NCI-H1105 (cell line): ENCODE measurements at places on chromosomes 13 and 19.

DNA sequence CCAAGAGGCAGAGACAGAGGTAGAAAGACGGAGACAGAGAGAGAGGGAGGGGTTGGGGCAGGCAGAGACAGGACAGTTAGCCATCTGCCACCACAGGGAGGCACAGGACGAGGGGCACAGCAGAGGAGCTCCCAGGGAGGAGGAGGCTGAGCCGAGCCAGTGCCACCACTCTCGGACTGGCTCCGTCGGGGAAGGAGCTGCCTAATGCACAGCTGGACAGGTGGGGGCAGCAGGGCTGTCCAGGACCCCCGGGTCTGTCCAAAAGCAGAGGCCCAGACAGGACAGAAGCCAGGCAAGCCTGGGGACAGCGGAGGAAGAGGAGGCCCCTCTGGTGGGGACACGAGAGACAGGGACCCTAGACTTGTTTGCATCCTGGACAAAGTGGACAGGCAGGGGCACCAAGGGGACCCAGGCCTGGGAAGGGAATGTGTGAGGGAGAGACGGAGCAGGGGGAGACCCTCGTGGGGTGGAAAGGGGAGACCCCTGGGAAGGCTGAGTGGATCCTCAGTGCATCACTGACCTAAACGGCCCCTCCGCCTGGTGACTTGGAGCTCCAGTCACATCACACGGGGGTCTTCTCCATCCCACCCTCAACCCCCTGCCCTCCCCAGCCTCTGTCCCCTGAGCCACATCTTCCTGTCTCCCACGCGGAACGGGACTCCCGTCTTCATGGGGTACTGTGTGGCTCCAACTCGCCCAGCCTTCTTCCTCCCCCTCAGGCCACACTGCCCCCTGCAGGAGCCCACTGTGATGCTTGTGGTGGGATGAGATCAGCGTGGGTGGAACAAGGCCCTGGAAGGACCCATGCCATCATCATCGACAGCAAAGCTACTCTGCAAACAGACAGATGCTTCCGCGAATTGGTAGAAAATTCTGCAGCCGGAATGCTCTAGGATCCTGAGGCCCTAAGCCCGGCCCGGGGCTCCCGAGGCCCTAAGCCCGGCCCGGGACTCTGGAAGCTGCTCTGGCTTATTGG lies 915 bp downstream of the F10 start:
- no peak for DNase-seq

DNA sequence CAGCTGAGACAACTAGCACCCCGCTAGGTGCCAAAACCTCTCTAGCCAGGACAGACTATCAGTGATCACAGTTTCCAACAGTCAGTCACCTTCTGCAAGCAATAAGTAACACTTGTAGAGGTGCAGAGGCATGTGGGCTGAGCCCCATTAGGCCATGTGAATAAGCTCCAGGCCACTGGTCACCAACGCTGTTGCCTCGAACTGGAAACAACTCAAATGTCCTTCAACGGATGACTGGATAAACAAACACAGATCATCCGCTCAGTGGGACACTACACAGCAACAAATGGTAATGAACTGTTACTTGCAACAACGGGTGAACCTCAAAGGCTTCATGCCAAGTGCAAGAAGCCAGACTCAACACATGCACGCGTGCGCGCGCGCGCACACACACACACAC lies 27.5 kb upstream of the TMEM160 start:
- DNase-seq: no peak

DNA sequence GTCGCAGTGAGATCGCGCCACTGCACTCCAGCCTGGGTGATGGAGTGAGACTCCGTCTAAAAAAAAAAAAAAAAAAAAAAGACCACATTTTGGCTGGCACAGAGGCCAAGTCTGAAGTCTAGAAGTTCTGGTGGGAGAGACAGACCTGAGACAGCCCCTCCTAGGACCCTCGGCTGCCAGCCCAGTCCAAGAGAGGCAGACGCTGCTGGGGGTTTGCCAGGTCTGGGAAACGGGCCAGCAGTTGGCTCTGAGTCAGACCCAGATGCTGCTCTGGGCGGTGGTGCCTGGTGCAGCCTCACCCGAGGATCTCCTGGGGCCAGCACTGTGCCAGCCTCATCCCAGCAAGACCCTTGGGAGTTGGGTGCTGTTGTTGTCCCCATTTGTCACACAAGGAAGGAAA lies 5.8 kb downstream of the FCHO1 start:
- DNase-seq: peak; percentile 79

- peak; percentile 59 for DNase-seq
Observed at GRCh38 chr13:103883164-103883563, 816.9 kb upstream of the SLC10A2 start.

GRCh38 chr13:91965511-91965910 lies 567.1 kb downstream of the GPC5 start:
- DNase-seq: no peak

- no peak for DNase-seq
Observed at GRCh38 chr13:48644951-48645350, 8.8 kb upstream of the CYSLTR2 start.

- DNase-seq: no peak
Observed at GRCh38 chr13:44283600-44283999, 90.0 kb upstream of the SERP2 start.

DNA sequence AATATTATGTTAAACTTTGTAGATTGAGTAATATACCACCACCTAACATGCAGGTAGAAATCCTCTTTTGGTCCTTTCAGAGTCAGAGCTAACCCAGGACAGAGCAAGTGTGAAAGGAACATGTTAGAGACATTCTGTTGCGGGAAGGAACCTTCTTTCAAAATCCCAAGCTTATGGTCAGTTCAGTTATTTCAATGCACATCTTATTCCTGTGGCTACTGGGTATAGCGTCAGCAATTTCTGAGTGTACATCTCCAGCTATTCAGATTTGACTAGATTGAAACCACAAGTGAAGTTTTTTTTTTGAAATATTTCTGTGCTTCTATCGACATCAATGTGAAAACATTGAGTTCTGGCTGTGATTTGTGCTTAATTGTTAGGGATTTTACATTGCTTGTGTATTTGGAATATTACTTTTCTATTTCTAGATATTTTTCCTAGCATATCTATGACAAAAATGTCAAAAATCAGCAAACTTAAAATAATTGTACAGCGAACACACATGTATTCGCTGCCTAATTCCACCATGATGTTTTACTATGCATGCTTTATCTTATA lies 165.3 kb downstream of the LMO7 start:
- DNase-seq: no peak

DNA sequence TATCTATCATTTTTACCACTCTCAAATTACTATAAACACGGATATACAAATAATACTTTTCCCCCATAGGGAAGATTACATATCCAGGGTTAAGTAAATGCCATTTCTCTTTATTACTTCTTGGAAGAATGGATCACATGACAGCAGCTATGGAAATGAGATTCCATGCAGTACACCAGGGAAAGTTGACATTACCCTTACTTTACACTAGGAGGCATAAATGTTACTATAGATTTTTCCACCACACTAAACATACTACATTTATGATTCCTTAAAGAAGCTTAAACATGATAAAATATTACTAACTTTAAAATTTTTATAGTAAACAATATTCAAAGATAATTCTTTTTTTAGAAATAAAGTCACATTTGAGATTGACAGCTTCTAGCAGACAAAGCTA lies 611.4 kb downstream of the PCDH9 start:
- peak; percentile 12 for DNase-seq
